ENCODE measurements at places on chromosomes 1 and 21.

DNA sequence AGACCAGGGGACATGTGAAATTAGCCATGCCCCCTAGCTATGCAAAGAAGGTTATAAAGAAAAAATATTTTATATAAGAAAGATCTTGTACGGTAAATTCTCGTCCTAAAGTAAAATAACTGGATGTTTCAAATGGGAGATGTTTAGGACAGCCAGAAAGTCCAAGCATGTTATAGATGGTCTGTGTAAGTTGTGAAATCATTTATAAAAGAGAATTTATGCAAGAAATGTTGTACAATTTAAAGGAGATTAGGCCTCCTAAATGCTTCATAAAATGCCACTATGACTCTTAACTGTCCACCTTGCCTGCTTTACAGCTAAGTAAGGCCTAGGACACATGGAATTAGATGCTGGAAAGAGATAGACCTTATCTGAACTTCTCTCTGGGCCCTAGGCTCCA is 118.1 kb upstream of the POGK start:
- DNase-seq: no peak

DNA sequence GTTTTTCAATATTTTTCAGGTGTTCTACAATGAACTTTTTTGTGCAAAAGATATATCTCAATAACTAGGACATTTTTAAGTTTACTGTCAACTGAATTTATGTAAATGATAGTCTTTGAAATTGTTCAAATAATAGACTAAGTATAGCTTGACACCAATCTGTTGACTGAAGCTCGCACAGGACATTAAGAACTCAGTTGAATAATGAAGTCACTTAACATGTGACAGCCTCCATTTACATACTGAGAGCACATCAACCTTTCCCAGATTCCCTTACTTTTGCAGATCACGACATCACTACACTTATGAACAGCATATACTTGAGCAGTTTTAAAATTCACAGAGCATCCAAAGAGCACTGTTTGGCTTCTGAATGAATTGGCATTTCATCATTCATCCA is 268.2 kb downstream of the LRRC7 start:
- no peak for DNase-seq

- DNase-seq: no peak
These were observed 4.2 kb downstream of the SPATA21 start for GRCh38 chr1:16433030-16433429.

DNA sequence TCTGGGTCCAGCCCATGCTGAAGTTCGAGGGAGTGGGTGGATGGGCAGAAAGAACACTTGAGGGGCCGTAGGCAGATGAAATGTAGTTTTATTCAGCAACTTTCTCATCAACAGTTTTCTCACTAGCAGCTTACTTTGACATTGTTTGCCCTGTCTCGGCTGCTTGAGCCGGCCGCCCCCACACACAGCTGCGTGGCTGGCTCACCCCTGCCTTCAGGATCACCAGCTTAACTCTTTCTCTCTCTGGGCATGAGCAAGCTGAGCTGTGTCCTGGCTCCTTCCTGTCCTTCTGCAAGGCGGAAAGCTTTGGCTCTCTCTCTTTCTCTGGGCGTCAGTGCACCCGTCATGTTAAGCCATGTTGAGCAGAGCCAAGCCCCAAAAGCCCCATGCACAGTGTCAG is 104.4 kb upstream of the GNG12 start:
- DNase-seq: no peak

- DNase-seq: no peak
These were observed 148.2 kb downstream of the PRDM16 start for GRCh38 chr1:3217181-3217641.

- DNase-seq: no peak
These were observed 7.1 kb upstream of the UBXN10 start for GRCh38 chr1:20178634-20179370.

GRCh38 chr1:208808301-208808700 is 564.1 kb upstream of the PLXNA2 start:
- no peak for DNase-seq

DNA sequence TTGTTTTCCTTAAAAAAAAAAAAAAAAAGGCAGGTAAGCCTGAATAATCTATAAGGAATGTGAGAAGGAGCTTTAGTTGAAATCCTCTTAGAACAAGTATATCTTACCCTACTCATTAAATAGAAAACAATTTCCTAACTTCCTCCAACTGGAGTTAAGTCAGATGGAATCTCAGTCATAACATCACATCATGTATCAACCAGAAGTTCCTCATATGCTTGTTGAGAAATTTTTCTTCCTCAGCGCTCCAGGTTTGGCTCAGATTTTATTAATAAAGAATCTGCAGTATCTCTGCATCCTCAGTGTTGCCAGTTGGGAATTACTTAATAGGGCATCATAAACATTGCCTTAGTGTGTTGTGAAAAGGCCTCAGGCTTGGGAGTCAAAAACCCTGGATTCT is 37.6 kb downstream of the DUSP10 start:
- no peak for DNase-seq

DNA sequence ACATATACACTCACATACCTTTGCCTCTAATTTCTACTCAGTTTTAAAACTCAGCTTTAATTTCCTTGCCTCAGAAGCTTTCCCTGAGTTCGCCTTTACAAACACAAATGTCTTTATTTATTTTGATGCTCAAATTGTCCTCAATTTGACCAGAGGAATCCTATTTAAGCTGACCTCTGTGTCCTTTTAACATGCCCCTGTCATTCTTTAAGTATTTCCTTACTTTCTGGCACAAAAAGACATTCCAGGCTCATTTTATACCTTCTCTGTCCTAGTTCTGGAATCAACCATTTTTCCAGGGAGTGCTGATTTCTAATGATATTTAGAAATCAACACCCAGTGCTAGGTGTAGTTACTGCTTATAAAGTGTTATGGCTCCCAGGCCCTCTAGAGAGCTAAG is 82.5 kb downstream of the OSBPL9 start:
- DNase-seq: no peak

GRCh38 chr1:58780836-58781452 is 2.9 kb downstream of the JUN start:
- no peak for DNase-seq

DNA sequence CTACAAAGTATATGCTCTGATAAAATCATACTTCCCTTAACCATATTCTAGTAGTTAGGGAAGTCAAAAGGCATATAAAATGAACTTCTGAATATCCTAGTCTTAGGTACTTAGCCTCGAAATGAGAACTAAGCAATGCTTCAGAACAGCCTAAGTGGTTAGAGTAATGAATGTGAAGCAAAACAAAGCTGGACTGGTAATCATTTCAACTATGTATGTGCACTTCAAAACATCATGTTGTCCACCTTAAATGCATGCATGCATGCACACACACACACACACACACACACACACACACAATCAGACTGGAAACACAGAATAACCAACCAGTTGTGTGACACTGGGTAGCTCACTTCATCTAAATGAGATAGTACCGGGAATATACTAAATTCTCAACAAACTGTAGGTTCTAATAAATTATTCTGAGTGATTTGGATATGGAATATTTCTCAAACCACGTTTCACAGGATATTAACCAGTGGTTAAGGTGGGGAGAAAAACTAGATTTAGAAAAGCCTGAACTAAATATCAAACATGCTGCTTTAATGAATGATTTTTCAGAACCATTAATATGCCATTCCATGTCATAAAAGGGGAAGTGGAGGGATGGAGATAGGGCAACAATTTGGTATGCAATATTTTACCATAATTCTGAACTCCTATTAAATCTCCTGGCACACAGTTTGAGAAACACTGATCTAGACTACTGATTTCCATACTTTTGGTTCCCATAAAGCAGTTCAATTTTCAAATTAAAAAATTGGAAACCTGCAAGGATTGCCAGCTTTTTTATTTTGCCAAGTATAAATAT is 19.5 kb downstream of the RNF115 start:
- DNase-seq: no peak
